ENCODE measurements at places on chromosomes 6 and 20.

GRCh38 chr6:157281570-157281969 is 41.7 kb downstream of the TMEM242 start:
- no peak for DNase-seq

GRCh38 chr6:159693894-159694545 is 979 bp upstream of the SOD2 start:
- DNase-seq, result no peak

DNA sequence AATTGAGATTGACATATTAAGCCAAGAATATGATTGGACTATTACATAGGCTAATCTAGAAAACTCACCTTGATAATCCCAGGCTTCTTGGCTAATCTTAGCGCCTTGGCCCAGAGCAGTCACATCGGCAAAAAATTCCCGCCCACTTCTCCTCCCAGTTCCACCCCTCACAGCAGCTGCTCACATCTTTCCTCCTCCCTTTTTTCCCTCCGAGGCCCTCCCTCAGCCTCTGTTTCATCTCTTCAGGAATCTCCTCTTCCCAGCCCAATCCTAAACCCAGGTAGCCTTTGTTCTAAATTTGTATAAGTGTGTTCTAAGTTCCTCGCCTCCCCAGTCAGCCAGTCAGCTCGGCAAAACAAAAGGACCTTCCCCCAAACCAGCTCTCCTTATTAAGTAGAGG is 184.3 kb downstream of the PRKN start:
- no peak for DNase-seq

DNA sequence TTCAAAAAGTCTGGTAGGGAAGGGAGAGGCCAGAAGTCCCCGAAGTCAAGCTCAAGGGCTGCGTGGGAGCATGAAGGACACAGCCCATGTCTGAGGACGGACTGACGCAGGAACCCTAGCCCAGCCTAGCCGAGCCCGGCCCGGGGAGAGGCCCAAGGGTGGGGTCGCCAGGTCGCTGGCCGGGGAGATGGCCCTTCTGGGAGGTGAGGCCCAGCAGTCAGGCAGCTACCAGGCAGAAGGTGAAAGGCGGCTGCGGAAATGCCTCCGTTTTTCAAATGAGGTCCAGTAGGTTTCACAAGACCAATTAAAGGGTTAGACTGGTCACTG is 44.6 kb downstream of the WDR27 start:
- no peak for DNase-seq

DNA sequence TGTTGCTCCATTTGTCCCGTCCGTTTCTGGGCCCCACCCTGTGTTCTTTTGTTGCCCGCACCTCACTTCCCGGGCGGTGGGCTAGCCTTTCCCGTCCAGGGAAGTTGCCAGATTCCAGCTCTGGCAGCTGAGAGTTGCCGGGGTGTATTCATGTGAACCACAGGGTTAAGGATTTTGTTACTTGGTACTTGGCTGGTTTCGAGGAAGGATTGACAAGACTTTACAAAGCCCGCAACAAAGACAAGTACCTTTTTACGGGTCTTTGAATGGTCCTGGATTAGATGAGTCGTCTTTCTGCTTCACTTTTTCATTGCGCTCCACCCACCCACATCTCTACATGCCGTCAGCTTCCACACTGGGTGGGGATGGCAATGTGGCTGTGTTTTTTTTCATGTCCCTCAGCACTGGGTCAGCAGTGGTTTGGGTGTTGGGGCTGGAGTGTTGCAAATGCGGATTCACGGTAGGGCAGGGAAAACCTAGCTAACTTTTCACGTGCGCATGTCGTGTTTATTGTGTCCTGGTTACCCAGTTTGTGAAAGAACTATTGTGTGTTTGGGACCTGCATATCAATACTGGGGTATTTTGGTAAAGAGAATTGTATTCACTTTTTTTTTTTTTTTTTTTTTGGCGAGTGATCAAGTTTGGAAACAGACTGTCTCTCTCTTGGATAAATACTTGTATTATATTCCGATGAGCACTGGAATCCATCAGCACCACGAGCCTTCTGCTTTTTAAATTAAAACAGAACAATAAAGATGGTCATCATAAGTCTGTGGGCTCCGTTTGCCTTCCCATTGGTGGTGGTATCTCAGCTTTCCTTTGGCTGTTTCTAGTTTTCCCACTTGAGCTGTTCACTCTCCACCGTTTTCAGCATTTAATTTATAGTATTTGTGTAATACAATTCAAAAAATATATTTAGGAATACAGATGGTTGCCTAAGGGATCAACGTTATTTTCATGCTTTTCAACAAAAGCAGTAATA is 1.2 kb downstream of the DUSP22 start:
- no peak for DNase-seq

- DNase-seq, result no peak
Observed at GRCh38 chr6:87558446-87558845, 31.3 kb downstream of the RARS2 start.

DNA sequence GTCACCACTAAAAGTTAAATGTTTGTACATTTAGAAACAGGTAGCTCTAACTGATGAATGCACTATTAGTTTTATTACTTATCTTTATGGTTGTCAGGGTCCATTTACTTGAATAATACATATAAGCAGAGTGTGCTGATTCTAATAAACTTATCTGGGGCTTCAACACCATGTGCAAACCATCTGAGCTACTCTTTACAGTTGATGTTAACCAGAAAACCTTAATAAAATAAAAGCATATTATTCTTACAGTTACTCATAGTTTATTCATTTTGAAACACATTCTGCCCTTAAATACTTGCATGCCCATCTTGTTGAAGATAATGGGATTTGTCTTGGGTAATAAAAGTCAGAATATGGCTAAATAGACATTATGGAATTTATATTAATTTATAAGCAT is 1042.2 kb downstream of the EPHA7 start:
- no peak for DNase-seq

DNA sequence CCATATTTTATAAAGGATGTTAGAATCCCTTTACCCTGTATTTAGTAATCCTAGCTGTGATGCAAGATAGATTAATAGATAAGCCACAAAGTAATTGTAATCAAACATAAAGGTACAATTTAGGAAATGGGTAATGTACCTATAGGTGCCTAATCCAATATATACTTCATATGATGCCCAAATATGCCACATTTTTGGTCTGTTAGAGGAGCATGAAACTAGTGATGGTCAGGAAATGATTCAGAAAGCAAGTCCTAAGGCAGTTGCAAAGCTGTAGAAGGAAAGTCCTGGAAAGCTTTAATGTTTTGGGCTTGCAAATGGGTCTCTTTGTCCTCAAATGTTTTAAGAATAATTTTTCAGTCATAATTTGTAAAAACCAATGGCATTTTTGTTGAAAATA is 76.6 kb upstream of the PTPRK start:
- no peak for DNase-seq

- no peak for DNase-seq
Observed at GRCh38 chr6:9409126-9409525, 973.8 kb upstream of the SLC35B3 start.

DNA sequence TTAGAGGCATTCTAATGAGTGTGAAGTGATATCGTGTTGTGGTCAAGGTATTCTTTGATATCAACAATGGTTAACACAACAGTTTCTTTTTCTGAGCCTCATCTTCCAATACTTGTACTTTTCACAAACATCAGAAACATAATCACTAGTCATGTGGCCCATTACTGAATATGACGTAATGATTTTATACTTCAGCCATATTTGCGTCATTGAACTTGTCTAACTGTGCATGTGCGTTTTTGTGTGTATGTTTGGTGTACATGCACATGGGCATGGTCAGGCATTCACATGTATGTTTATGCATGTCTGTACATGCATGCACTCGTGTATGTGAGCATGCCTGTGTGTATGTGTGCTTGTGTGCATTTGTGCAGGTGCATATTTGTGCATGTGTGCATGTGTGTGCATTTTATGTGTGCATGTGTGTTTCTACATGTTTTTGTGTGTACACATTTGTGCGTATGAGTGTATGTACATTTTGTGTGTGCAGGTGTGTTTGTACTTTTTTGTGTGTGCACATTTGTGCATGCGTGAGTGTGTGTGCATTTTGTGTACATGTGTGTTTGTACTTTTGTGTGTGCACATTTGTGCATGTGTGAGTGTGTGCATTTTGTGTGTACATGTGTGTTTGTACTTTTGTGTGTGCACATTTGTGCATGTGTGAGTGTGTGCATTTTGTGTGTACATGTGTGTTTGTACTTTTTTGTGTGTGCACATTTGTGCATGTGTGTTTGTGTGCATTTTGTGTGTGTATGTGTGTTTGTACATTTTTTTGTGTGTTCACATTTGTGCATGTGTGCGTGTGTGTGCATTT is 29.4 kb downstream of the PRR18 start:
- no peak for DNase-seq

DNA sequence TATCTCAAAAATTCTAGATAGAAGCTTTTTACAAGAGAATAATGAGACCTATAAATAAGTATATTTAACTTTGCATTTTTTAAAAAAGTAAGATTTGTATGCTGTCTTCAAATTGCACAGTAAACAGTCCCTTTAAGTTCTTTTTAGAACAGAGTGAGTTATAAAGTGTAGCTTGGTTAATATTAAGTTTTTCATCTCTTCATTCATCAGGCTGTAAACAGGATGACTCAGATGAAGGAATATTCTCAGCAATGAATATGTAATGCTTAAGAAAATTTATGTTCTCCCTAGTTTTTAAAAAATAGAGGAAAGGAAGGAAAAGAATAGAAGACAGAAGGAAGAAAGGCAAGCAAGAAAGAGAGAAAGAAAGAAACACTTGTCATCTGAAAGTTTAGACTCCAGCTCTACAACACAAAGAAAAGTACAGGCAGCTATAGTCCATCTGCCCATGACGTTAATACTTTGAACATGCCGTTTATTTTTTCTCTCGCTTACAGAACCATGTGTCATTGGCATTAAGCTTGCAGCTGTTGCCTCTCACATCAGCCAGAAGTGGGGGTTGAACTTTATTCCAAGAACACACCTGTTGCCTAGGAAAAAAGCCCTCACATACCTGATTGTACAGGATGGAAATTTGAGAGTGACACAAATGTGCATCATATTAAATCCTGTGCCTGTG is 36.1 kb downstream of the CAP2 start:
- DNase-seq, result no peak

DNA sequence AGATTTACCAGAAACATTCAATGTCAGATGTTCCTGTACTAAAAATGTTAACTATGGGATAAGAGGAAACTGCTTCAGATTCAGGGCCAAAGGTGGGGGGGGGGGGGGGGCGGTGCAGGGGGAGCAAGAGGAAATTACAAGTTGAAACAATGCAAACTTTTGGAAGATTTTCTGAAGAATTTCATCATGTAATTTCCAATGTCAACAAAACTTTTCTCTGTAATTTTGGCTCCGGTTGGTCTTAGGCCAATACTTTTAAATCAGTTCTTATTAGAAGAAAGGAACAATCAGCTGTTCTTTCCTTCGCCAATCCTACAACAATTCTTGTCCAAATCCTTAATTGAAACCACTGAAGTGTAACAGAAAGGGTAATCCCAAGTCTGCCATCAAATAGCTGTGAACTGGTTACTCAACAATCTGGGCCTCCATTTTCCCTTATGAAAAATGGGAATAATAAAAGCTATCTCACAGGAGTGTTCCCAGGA is 13.1 kb downstream of the UQCC1 start:
- no peak for DNase-seq

DNA sequence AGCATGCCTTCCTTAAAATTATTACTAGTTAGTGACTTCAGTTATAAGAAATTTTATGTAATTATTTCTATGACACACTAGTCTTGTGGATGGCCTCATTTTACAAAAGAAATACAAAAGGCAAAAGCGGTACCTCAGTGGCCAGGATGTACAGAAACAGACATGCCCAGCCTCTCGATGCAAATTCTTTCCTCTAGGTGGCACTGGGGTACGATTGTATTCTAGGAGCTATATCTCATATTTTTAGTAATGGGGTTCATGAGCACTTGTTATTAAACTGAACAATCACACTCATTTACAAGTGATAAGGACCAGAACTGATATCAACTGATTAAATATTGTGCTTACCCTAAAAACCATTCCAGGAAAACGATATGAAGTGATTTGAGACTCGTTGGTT is 59.8 kb downstream of the SOD2 start:
- no peak for DNase-seq

DNA sequence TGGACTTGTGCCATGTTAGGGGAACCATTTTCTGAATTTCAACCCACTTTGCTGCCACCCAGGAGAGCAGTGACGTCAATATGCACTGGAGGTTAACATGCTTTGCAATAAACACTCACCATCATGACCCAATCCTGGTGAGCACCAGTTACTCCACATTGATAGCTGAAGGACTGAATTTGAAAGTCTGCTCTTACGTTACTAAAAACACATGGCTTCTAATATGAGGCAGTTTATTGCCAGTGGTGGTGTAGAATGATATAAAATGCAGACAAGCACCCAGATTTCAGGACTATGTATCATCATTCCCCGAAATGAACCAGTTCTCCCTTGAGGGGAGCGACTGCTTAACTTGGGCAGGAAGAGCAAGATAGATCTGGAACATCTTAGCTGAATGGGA is 23.8 kb downstream of the RFPL4B start:
- no peak for DNase-seq

- DNase-seq, result no peak
Observed at GRCh38 chr6:105771313-105771970, 314.7 kb upstream of the PRDM1 start.

GRCh38 chr6:6368684-6369052 is 48.2 kb upstream of the F13A1 start:
- DNase-seq, result no peak

DNA sequence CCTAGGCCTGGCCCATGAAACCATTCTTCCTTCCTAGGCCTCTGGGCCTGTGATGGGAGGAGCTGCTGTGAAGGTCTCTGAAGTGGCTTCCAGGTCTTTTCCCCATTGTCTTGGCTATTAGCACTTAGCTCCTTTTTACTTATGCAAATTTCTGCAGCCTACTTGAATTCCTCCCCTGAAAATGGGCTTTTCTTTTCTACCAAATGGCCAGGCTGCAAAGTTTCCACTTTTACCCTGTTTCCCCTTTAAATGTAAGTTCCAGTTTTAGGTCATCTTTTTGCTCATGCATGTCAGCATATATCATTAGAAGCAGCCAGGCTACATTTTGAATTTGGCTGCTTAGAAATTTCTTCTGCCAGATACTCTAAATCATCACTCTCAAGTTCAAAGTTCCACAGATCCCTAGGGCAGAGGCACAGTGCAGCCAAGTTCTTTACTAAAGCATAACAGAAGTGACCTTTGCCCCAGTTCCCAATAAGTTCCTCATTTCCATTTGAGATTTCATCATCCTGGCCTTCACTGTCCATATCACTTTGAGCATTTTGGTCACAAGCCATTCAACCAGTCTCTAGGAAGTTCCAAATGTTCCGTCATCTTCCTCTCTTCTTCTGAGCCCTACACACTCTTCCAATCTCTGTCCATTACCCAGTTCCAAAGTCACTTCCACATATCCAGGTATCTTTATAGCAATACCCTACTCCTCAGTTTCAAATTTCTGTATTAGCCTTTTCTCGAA is 71.9 kb downstream of the TBC1D7 start:
- no peak for DNase-seq

- DNase-seq, result no peak
Observed at GRCh38 chr20:51535075-51535386, 7.5 kb downstream of the NFATC2 start.

GRCh38 chr6:40338306-40338705 is 248.9 kb downstream of the LRFN2 start:
- no peak for DNase-seq
